NCI-H1417 treated with DMSO at 0.1 percent for 48 hours (cell line): ENCODE measurements at places on chromosomes 2 and 18.

DNA sequence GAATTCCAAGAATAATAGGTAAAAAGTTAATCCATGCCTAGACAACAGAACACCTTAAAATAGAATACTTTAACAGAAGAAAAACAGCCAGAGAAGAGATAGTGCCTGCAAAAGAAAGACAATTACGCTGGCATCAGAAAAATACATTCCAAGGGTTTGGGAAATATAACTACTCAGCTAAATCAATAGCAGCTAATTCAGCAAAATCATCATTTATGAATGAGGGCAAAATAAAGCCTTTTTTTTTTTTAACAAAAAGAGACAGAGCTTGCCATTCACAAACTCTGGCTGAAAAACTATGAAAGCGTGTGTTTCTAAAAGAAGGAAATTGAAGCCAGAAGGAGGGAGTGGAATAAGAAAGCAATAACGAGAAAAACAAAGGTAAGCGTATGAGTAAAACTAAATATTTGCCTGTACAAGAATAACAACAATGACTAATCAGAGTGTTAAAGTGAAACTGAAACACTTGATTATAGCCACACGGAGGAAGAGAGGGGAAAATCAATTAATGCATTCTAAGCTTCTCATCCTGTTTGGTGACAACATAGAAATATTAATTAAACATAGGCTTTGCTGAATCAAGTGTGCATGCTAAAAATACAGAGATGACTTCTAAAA, 90.2 kb downstream of the EHD3 start:
- no peak for DNase-seq

GRCh38 chr2:26587994-26588393, 53.2 kb downstream of the CIB4 start:
- DNase-seq = no peak

DNA sequence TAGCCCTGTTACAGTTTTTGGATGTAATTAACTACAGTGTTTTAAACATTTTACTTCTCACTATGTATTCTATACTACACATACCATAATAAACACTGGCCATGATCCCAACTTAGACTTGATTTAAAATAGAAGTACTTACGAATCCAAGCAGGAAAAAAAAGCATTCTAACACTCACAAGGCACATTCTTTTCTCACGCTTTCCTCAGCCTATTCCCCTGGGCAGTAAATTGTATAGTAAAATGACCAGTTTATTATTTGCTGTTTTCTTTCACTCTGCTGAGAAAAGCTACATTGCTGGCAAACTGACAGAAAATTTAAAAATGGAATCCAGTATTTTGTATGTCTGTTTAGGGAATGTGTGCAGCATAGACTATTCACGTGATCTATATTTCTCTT, 2.8 kb upstream of the TANC1 start:
- DNase-seq = no peak

DNA sequence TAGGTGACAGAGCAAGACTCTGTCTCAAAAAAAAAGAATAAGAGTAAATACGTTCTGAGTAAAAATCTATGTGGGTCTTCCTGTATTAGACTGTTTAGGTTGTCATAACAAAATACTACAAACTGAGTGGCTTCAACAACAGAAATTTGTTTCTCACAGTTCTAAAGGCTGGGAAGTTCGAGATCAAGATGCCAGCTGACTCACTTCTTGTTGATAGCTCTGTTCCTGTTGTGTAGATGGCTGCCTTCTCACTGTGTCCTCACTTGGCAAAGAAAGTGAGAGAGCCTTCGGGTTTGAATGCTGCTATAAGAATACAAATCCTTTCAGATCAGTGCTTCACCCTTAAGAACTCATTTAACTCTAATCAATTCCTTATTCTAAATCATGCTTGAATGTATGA, 430.0 kb upstream of the VWC2L start:
- DNase-seq = no peak

DNA sequence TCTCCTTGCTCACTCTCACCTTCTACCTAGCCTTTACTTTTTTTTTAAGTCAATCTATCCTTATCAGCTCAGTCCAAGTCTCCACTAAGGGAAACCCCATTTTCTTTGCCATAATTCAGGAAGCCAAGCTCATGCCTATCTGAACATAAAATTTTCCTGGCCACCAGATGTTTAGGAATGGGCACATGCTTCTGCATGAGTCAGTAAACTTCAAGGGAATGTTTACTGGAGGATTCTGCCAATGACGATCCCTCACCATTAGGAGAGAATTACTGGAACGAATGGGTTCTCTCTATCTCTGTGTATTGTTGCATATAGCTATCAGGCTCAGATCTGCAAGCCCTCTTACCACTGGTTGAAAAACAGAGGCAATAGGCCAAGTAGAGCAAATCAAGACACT, 731.7 kb upstream of the ZNF804A start:
- no peak for DNase-seq

GRCh38 chr2:86747711-86748639, 27.9 kb downstream of the RMND5A start:
- no peak for DNase-seq

GRCh38 chr2:103396152-103396551, 634.3 kb downstream of the TMEM182 start:
- DNase-seq = no peak

- DNase-seq = no peak
Observed at GRCh38 chr18:904218-905090, at the start of gene ADCYAP1. Gene ADCYAP1, plus strand, starts transcription at chr18:904871. Its CDS starts 516 bp downstream, at chr18:905387.

DNA sequence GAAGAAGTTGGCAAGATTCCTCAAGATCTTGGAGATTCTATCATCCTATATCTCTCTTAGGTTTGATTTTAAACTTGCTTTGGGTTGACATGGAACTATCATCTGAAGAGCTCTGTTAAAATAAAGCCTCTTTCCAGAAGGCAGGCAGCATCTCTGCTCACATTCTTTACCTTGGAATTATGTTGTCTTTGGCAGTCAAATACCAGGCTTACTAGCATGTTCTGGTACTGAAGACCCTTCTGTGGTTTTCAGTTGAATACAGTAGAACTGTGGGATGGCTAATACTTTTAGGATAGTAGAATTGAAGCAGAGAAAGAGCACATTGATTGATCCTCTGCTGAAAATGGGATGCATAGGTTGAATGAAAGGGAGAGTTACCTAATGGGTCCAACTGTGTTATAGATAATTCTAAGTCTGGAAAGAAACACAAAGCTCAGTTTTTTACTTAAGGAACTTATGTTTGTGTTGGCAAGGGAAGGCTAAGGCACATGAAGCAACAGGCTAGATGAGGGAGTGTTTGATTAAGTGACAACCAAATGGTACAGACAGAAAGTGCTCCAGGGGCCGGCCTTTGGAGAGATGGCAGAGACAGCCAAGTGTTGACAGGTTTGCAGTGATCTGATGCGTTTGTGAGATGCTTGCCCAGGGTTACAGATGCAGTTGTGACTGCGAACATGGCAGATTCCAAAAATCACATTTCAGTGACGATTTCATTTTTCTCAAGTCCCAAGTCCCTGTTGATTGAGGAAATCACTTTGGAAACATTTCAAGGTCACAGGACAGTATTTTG, 397.9 kb downstream of the MEIS1 start:
- DNase-seq = no peak

GRCh38 chr2:227450311-227450841, 21.6 kb upstream of the AGFG1 start:
- no peak for DNase-seq

- no peak for DNase-seq
Observed at GRCh38 chr2:195304310-195304709, 352.7 kb upstream of the SLC39A10 start.

GRCh38 chr2:162070228-162070936, 3.6 kb downstream of the DPP4 start:
- DNase-seq = no peak

DNA sequence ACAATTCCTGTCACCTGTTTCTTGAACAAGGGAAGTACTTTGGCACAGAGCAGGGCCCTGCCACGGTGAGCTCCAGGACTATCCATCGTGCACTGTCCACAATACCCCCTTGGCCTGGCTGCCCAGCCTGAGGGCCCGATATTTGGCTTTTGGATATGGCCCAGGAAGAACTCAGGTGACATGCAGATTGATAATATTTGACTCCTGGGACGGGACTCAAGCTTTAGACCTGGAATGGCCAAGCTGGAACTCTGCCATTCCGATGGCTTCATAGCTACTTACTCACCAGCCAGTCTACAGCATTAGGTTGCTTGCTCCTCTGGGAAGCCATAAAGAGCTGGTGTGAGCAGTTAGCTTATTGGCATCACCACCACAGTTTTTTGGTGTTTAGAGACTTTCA, 26.6 kb downstream of the EML6 start:
- DNase-seq = no peak

DNA sequence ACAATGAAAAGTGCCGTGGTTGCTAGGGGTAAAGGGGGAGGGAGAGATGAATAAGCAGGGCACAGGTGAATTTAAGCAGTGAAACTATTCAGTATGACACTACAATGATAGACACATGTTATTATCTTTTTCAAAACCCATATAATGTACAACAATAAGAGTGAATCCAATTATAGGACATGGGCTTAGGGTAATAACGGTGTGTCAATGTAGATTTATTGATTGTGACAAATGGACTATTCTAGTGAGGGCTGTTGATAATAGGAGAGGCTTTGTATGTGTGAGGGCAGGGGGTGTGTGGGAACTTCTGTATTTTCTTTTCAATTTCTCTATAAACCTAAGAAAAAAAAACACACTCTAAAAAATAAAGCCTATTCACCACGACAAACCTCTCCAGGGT, 223.8 kb downstream of the RIT2 start:
- peak; percentile 46 for DNase-seq

- no peak for DNase-seq
Observed at GRCh38 chr2:29309090-29310029, 194.1 kb downstream of the CLIP4 start.

DNA sequence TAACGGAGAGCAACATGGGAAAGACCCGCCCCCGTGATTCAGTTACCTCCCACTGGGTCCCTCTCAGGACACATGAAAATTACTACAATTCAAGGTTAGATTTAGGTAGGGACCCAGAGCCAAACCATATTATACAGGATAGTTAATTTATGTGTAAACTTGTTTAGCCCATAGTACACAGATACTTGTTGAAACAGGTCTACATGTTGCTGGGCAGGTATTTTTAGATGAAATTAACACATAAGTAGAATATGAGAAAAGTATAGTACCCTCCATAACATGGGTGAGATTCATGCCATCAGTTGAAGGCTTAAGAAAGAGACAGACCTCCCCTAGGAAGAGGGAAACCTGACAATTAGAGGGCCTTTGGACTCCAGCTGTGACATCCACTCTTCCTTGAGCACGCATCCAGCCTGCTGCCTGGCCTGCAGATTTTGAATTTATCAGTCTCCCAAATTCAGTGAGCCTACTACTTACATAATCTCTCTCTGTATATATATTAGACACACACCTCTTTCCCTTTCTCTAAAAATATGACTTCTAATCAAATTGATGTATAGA, 463.5 kb upstream of the NETO1 start:
- DNase-seq = no peak

DNA sequence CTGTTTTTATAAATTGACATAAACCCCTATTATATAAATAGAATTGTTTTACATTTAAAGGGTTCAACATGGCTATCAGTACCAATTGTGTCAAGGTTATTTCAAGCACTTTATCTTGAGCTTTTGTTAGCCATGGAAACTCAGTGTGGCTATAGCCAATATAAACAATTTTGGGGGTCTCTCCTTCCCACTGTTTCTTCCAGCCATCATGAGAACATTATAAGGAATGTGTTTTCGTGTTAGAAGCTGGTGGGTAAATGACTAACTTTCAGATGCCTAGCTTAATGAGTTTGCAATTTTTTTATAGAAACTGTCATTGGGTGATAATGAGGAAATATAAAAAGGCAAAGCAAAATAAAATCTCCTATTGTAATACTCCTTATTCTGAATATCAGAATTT, 153.5 kb upstream of the FOSL2 start:
- DNase-seq = no peak

- DNase-seq = no peak
Observed at GRCh38 chr18:75551071-75551470, 123.6 kb upstream of the SMIM21 start.
